ENCODE measurements at places on chromosomes 16 and 17. TPM values are rescaled to one million over a fixed set of nuclear protein-coding genes. Genes with fewer than 3 reads are reported as not detected.

- no peak for DNase-seq
Observed at GRCh38 chr16:23395732-23396131, 57.3 kb downstream of the COG7 start.

The MT1A gene
- total RNA-seq = not detected

DNA sequence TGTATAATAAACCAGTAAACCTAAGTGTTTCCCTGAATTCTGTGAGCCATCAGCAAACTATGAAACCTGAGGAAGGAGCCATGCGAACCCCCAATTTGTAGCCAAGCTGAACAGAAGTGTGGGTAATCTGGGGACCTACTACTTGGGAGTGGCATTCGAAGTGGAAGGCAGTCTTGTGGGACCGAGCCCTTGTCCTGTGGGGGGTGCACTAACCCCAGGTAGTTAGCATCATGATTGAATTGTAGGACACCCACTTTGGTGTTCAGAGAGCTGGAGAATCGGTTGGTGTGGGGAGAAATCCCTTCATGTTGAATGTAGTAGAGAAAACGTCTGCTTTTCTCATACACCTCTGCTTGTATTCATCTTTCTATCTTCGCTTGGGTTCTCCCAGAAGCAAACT, 79.7 kb upstream of the CPHXL start:
- DNase-seq = peak; percentile 31

DNA sequence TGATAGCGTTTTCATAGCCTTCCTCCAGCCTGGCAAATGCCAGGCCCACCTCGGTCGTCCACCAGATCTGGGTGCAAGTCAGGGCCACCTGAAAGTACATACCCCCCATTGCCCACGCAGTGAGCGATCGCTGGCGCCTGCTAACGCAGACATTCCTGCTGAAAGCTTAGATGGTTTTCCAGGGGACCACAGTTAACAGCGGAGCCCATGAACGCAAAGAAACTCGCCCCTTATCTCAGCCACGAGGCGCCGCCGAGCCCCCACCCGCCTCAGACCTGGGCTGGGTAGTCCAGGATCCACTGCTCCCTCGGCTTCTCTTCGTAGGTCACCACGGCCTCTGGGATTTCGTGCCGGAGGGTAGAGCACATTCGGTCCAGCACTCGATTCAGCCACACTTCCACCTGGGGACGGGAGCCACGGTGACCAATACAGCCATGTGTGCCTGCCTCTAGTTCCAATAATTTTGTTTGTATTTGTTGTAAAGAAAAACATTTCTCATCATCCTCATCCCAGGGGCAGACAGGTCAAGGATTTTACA, 74.5 kb downstream of the DNAH17 start:
- no peak for DNase-seq

- DNase-seq = no peak
Observed at GRCh38 chr17:77666462-77666861, 292.0 kb upstream of the TNRC6C start.

- DNase-seq = no peak
Observed at GRCh38 chr17:54527941-54528340, 372.7 kb upstream of the TOM1L1 start.

GRCh38 chr17:79408251-79408650, 202.6 kb downstream of the RBFOX3 start:
- no peak for DNase-seq

The NLRC3 gene
- total RNA-seq = 0.06 TPM

The SGF29 gene
- 24.3 TPM for total RNA-seq

GRCh38 chr16:68386628-68387027, 61.7 kb downstream of the SMPD3 start:
- no peak for DNase-seq

GRCh38 chr17:81902023-81902652, at the start of gene NPB:
NPB (plus strand) TSS chr17:81902238; CDS start chr17:81902278, 40 bp downstream.
- no peak for DNase-seq

- DNase-seq = no peak
Observed at GRCh38 chr16:55101026-55101425, 170.4 kb downstream of the IRX5 start.

- DNase-seq = no peak
Observed at GRCh38 chr16:12345349-12345748, 368.8 kb downstream of the SNX29 start.

The CA7 gene
- total RNA-seq = not detected

The TP53TG3 gene
- total RNA-seq = 3.4 TPM

GRCh38 chr17:2120586-2121335, 65.9 kb downstream of the HIC1 start:
- DNase-seq = no peak

- no peak for DNase-seq
Observed at GRCh38 chr16:30620169-30620568, 10.0 kb upstream of the ZNF689 start.

- DNase-seq = no peak
Observed at GRCh38 chr17:1089915-1090314, 89.9 kb downstream of the ABR start.

- DNase-seq = no peak
Observed at GRCh38 chr17:45143767-45144198, 4.5 kb upstream of the HEXIM1 start.

- DNase-seq = no peak
Observed at GRCh38 chr16:86553356-86553755, 1.7 kb downstream of the MTHFSD start.

DNA sequence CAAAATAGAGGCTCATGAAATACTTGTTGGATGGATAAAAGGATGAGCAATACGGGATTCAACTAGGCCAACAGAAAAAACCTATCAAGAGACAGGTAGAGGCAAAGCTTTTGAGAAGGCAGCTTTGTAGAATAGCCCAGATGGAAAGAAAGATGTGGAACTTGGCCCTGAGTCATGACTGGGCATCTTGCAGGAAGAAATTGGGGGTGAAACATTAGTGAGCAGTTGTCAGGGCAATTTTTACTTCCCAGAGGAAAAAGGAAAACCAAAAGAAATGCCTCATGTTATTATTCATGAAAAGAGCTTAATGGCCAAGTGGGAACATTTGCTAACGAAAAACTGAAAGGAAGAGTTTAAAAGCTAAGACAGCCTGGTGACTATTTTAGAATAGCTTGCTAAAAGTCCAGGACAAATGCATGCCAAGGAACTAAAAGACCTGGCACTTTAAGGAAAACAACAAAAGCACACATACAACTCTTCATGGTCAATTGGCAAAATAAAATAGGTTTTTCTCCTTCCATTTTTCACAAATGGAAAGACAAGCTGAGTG, 180.1 kb downstream of the HS3ST3A1 start:
- no peak for DNase-seq

DNA sequence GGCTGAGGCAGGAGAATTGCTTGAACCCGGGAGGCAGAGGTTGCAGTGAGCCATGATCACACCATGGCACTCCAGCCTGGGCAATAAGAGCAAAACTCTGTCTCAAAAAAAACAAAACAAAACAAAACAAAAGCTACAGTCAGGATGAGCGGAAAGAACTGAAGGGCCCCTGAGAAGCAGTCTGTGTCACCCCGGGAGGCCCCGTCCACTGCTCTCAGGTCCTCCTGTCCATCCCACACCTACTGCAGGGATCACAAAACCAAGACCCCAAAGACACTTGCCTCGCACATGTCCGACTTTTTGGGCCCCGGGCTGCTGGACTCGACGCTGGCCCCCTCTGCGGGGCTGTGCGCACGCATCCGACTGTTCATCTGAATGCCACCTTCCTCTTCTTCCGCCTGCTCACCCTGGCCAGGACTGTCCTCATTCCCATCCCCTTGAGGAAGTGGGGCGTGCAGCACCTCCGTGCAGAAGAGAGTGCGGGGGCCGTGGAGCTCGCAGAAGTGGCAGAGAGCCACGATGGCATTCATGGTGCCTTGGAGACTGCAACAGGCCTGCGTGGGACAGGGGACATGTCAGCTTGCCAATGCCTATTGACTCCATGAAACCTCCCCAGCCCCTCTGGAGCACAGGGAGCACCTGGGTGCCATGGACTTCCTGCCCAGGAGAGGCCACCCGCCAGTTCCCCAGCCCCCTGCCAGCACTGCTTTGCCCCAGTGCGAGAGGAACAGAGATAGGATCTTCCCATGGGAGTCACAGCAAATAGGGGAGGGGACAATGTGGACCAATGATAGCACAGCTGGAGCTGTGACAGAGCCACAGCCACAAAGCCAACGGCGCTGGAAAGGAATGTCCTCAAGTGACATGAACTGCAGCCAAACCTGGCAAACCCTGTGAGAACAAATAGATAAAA, 9.1 kb downstream of the FLCN start:
- no peak for DNase-seq

DNA sequence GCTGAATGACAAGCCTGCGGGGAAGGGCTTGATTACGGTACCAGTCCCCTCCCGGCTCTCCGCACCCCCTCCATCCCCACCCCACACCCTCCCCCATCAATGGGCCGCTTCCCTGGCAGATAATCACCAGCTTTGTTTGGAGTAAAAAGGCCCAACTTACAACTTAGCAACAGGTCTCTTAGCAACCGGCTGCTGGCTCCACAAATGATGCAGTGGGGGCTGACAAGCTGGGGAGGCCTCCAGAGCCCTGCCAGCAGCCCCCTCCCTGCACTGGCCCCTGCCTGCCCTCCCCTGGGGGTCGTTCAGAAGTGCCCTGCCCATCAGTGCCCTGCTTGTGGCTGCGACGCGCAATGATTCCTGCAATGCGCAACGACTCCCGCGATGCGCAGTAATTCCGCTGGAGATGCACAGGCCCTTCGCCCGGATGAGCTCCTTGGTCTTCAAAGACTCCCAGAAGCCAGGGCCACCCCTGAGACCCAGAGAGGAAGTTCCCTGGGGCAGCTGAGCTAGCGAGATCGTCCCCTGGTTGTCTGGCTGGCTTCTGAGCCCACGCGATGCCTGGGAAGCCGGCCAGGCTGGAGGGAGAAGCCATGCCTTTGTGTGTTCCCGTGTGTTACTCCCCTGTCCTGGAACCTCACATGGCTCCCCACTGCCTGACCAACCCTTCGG, 23.3 kb downstream of the CPNE2 start:
- no peak for DNase-seq

DNA sequence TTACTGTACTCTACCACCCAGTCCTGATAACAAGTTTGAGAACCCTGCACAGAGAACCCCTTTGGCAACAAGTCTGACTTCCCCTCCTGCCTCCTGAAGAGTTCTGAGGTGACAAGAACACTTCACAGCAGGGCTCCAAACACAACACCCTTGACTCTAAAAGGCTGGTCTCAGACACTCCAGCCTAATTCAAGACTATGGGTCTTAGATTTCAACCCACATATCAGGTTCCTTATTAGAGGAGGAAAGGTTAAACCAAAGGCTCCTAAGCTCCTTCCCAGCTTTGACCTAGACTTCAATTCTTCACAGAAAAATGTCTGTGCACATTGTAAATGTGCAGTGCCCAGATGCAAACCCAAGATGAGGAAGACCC, 23.0 kb downstream of the RANBP10 start:
- DNase-seq = no peak

The TPSD1 gene
- total RNA-seq = not detected

The C17orf50 gene
- total RNA-seq = not detected

DNA sequence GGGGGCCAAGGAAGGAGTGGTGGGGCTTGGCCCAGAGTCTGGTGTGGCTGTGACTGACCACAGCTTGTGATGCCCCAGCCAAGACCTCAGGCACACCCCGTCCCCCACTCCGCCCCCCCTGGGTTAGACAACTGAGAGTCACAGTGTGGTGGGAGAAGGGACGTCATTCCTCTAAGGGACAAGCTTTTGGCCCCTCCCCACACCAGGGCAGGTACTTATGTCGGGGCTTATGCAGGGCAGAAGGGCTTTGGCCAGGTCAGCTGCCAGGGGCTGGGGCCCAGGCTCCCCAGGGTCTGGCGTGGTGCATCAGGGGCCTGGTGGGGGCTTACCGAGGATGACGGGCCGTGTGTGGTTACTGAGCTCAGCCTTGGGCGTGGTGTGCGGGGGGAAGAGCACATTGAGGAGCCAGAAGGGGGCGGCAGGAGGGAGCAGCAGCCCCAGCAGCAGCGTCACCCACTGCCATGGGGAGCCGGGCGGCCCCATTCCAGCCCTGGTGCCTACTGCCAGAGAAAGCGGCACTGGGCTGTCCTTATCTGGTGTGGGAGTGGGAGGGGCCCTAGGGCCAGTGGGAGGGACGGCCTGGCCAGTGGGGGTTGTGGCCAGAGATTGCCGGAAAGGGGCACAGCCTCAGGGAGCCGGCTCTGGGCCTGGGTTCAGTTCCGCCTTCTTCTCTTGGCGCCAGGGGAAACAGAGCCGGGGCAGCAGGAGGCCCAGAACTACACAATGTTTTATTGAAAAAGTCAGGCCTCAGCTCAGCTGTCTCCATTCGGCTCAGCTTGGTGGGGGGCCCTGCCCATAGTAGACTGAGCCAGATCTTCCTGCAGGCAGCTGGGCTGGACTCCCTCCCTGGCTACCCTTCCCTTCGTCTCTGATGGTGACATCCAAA, at the start of gene LCAT:
TSS of gene LCAT (minus strand) at position 502 of the 886 bp plus-strand sequence. CDS start at position 483, 19 bp downstream.
- DNase-seq = no peak

The LHX1 gene
- 17.1 TPM for total RNA-seq

The PARD6A gene
- total RNA-seq = 0.71 TPM

The GNG13 gene
- total RNA-seq = not detected

- no peak for DNase-seq
Observed at GRCh38 chr17:40337351-40337750, 27.2 kb downstream of the GJD3 start.

The CETP gene
- not detected for total RNA-seq

DNA sequence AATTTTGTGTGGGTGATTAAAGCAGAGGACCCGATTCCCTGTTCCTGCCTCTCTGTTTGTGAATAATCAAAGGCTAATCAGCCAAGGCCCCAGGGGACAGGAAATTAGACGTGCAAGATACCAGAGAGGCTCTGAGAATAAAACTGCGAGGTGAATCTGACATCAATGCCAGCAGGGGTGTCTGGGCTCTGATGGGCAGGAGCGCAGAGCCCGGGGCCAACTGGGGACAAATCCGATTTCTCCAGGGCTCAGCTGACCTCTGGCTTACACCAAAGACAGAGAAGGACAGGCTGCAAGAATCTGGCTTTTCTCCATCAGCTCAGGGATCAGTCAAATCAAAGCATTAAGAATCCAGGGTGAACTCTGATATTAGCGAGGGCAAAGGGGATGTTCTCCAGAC, 174.3 kb downstream of the XYLT1 start:
- no peak for DNase-seq

All from Daoy (cell line).